ENCODE measurements at places on chromosomes 11 and 22. TPM values are rescaled to one million over a fixed set of nuclear protein-coding genes. Genes with fewer than 3 reads are reported as not detected.

GRCh38 chr11:127383026-127383425 lies 382.5 kb upstream of the KIRREL3 start:
- DNase-seq = no peak

GRCh38 chr11:85732965-85733364 lies 47.0 kb upstream of the CCDC89 start:
- DNase-seq = no peak

GRCh38 chr11:17387254-17387653 lies 1.2 kb downstream of the KCNJ11 start:
- DNase-seq = no peak

DNA sequence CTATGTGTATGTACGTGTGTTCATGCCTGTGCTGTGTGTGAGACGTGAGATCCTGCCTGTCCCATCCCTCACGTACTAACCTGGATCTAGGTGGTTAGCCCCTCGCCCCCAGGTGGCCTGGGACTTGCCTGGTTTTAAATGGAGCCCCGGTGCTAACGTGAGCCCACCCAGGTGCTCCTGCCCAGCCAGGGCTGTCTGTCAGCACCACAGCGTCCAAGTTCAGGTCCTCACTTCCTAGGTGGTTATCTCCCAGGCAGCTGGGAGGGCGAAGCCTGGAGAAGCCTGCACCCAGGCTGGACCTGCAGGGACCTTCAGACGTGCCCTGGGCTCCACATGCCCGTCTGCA lies 86.0 kb downstream of the KCNQ1 start:
- no peak for DNase-seq

DNA sequence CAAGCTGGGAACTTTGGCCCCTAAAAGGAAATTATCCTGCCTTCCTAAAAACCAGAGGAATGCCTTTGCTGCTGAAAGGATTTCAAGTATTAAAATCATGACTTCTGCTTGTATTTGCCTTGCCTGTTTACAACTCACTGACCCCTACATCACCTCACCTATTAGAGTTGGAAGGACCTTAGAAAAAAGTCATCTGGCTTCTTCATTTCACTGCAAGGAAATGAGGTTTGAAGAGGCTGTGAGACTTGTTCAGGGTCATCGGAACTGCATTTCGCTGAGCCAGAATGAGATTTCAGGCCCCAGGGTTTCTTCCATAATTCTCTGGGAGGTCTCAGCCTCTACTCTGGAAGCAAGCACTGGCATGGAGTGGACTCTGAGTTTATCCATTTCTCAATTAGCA lies 304.1 kb downstream of the BUD13 start:
- DNase-seq = no peak

- DNase-seq = no peak
Measured at GRCh38 chr11:116580799-116581198, 192.0 kb downstream of the BUD13 start.

- no peak for DNase-seq
Measured at GRCh38 chr11:33825854-33826560, 51.7 kb upstream of the FBXO3 start.

DNA sequence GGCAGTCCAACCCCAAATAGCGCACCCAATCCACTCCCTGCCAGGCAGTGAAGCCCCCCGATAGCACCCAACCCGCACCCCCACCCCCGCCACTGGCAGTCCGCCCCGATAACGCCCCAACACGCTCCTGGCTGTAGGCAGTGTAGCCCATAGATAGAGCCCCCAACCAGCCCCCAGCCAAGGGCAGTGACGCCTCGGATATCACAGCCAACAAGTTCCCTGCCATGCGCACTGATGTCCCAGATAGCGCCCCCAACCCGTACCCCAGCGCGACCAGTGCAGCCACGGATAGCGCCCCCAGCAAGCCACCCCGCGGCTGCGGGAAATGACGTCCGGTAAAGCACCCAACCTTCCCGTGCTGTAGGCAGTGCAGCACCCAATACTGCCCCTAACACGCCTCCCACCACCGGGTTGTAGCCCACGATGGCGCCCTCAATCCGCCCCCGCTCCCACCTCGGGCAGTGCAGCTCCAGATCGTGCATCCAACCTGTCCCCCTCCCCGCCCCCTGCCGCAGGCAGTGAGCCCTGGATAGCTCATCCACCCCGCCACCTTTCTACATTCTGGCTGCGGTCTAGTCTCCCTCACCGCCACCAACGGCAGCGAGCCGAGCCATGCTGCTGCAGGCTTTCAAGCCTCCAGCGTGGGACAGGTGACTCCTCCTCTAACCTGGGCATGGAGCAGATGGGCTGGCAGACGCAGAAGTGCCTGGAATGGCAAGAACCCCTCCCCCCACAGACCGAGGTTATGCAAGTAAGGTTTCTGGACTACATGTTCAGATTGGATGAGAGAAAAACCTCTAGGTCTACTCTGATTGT lies 625 bp downstream of the RFPL2 start:
- DNase-seq = no peak

DNA sequence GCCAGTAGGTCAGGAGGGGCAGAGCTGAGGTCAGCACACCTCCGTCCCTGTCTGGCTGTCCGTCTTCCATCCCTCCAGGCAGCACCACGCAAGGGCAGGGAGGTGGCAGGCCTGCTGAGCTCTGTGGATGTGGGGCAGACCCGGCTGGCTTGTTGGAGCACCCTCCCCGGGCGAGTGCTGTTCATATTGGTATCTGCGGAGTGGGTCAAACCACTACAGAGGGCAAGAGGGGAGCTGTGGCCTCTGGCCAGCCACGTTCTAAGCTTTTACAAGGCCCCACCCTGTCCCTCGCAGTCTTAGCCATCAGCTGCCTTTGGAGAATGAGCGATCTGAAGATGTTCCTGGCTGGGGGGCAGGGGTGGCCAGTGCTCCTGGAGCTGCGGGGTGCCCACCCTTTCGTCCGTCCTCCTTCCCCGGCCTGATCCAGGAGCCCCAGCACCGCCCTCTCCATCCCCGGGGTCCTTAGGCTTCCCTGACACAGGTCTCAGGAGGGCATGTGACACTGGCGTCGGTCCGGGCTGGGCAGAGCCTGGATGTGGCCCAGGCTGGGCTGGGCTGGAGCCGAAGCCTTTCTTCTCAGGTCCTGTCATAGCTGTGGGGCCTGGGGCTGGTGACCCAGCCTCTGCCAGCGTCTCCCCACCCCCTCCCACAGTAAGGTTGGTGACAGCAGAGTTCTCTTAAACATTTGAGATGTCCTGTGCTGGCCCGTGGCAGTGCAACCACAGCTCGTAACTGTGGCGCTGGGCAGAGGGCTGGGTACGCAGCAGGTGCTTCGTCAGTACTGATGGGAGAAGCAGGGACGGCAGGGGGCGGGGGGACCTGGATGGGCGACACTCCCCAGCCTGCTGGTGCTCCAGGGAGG lies 31.7 kb upstream of the GRAMD4 start:
- DNase-seq = no peak

- no peak for DNase-seq
Measured at GRCh38 chr22:29306175-29306834, at the start of gene GAS2L1. TSS of gene GAS2L1 (plus strand) at chr22:29306650. CDS start at chr22:29308106, 1,456 bp downstream.

DNA sequence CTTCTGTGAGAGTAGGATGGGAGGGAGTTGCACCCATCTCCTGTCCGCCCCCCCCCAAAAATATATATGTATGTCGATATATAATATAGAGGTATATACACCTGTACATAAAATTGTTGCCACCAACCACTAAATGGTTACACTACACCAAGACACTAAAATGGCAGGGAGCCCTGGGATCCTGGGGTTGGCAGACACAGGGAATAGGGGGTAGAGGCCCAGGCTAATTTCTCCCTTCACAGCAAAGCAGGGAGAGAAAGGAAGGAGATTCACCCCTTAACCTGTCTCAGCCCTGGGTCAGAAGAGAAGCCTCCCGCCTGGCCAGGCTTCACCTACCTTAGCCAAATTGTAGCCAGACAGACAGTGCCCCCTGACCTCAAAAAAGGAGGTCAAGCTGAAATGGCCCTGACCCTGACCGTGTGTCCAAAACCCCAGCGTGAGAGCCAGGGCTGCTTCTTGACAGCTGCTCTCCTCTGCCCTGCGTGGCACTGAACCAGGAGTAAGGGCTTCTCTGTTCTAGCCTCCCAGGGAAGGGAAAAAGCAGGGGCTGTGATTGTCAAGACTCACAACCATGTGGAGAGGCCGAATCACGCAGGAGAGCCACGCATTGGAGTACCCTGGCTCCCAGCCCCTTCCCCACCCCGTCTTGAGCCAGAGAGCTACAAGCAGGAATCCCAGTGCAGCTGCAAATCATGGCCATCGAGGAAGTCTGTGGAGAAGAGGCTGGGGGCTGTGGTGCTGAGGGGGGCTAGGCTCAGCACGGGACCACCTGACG lies 40.5 kb downstream of the SGSM3 start:
- DNase-seq = no peak

DNA sequence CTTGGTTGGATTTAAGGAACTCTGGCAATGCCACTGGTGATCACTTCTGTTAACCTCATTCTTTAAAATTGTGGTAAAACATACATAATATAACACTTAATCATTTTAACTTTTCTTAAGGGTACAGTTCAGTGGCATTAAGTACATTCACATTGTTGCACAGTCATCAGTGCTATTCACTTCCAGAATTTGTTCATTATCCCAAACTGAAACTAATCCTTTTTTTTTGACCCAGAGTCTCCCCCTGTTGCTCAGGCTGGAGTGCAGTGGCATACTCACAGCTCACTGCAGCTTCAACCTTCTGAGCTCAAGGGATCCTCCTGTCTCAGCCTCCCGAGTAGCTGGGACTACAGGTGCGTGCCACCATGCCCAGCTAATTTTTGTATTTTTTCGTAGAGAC lies 10.6 kb downstream of the ELF5 start:
- no peak for DNase-seq

DNA sequence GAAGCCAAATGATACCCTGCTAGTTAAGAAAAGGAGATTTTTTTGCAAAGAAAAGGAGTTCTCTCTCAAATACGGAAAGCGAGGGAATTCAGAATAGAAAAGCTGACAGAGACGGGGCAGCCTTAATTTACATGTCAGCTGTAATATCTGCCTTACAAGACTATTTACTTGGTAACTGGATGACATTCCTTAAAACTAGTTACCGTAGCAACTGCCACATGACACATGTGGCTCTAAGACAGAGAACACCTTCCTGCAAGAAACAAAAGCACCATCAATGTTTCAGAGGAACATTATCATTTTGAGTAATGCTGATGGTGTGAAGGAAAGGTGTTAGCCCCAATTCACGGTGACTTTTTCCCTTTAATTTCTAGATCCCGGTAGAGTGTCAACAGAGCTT lies 222.1 kb downstream of the LRRC4C start:
- no peak for DNase-seq

DNA sequence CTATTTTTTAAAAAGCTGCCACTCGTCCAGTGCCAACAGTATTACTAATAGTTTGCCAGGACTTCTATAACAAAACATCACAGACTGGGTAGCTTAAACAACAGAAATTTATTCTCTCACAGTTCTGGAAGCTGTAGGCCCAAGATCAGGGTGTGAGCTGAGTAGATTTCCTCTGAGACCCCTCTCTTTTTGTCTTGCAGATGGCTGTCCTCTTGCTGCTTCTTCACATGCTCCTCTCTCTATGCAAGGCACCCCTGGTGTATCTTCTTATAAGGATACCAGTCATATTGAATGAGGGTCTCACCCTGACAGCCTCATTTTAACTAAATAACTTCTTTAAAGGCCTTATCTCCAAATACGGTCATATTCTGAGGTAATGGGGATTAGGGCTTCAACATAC lies 390.9 kb downstream of the DLG2 start:
- DNase-seq = no peak

SHISA8 gene
- 5.0 TPM for total RNA-seq

OR4B1 gene
- not detected for total RNA-seq

SLC43A1 gene
- 20.3 TPM for total RNA-seq

AIFM3 gene
- total RNA-seq = 0.78 TPM

TMPRSS4 gene
- total RNA-seq = not detected

INPP5J gene
- total RNA-seq = not detected

C1QTNF5 gene
- not detected for total RNA-seq
